ENCODE measurements at places on chromosomes 2 and 18.

- DNase-seq, result peak; percentile 44
Measured at GRCh38 chr2:233353769-233354499, at the start of gene DGKD. Gene DGKD, plus strand, starts transcription at chr2:233354494. Its CDS starts 25 bp downstream, at chr2:233354519.

GRCh38 chr2:146037334-146037870 is 1517.5 kb upstream of the ZEB2 start:
- DNase-seq, result no peak

DNA sequence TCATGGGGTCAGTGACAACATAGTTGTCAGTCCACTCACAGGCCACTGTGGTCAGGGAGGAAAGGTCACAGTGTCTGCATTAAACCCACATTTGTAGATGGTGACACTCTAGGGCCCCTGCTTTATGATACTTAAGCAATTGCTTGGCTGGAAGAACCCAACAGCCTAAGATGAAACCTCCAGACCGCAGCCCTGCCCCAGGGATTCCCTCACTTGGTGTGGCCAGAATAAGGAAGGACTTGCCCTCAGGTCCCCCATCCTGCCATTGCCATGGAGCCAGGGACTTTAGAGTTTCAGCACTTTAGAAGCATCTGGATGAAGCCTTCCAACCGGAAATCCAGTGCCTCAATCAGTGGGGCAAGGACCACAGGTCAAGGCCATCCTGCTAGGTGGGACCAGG is 63.9 kb upstream of the LAPTM4A start:
- DNase-seq, result no peak

DNA sequence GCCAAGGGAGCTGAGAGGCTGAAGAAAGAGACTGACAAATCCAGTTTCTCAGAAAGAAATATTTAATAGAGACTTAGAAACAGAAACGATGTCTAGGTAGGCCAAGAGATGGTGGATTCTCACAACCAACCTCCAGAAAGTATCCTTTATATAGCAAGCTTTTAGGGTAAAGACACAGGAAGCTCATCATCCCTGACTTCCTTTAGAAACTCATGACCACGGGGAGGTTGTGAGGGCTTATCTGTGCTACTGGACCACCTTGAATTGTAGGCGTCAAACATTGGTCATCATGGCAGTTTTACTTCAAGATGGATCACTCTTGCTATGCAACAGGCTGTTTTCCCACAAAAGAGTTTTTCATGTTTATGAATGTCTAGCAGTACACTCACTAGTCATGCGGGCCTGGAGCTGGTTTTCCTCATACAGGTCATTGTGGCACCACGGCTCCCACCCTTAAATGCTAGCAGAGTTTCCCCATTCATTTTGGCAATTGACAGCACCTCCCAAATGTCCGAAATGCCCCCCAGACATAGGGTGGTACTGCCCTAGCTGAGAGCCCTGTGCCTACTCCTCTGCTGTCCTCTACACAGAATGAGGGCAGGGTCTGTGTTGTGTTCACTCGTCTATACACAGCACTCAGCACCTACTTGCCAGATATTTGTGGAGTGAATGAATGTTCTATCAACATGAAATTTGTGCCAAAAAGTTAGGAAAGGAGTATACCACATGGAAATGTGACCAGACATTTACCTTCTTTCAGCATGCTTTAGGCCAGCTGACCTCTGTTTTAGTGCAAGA is 89.0 kb downstream of the TMEM247 start:
- no peak for DNase-seq

DNA sequence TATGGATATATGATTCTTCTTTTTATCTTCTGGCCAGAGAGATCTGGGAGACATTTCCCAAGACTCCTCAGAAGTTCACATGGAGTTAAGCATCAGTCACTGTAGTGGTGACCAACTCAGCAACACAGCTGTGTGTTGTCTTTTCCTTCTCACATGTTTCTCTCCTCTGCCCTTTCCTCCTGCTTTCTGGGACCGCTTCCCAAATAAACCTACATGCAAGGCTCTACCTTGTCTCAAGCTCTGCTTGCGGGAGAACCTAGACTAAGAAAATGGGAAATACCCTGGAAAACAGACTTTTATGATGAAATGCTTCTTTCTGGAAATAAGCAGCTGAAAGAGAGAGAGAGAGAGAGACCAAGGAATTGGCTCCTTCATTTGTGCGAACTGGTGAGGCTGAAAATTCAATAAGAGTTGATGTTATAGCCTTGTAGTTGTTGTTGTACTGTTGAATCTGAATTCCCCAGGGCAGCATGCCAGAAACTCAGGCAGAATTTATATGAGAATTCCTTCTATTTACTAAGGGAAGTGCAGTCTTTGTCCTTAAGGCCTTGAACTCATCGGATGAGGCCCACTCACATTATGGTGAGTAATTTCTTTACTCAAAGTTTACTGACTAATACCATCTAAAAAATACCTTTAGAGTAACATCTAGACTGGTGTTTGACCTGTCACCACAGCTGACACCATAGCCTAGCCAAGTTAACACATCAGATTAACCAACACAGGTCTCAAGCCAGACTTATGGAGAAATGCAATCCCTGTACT is 22.7 kb upstream of the DSC1 start:
- DNase-seq, result no peak

- DNase-seq, result no peak
Measured at GRCh38 chr2:179051250-179051649, 1.3 kb upstream of the CCDC141 start.

- DNase-seq, result no peak
Measured at GRCh38 chr18:24992491-24992890, 359.5 kb downstream of the ZNF521 start.

DNA sequence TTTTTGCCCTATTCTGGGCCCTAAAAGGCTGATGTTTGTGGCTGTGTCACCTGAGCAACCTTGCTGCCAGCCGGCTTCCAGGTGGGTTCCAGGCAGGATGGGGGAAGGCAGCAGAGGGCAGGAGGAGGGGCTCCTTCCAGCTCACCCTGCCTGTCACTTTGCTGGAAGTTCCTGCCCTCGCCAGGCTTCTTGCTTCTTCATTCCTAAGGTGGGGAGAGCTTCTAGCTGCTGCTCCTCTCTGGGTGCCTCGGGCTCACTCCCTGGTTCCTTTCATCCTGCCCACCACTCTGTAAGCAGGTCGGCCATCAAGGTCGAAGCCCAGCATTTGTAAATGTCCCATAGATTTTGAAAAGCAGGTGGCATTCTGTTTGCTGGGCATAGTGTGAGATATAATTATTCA is 249.4 kb upstream of the HS6ST1 start:
- DNase-seq, result no peak

- no peak for DNase-seq
Measured at GRCh38 chr2:199646439-199646838, 188.7 kb upstream of the SATB2 start.

DNA sequence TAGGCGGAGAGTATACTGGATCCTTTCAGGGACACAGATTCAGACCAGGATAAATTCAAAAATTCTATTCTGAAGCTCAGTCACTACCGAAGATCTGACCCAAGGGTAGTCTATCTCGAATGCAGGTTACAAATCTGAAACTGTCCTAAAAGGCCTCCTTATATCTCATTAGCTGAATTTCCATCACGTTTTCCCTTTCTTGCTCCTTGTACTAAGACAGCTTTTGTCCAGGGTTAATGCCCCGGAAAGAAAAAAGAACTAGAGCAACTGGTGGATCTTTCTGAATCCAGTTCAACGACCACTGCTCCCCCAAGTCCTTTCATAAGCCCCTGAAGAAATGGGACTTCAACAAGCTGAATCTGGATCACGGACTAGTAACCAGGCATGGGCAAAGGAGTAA is 97.5 kb upstream of the CCDC85A start:
- no peak for DNase-seq

- no peak for DNase-seq
Measured at GRCh38 chr2:130728007-130728454, 839 bp upstream of the GPR148 start.

DNA sequence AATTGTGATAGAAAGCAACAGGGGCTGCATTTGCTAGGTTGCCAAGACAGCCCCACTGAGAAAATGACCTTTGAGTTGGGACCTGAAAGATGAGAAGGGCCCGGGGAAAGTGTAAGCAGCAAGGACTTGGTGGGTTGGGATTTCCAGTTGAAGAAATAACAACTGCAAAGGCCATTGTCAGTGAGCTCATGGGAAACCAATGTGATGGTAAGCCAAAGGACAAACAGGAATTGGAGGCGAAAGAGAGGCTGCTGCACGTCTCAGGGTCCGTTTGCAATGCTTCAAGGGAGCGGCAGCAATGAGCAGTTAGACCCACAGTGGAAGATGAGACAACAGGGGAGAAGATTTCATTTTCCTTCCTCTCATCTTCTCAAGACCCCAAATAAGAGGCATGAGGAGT is 51.5 kb upstream of the RGPD4 start:
- DNase-seq, result no peak

GRCh38 chr2:113754160-113754559 is 2.3 kb downstream of the SLC35F5 start:
- no peak for DNase-seq

DNA sequence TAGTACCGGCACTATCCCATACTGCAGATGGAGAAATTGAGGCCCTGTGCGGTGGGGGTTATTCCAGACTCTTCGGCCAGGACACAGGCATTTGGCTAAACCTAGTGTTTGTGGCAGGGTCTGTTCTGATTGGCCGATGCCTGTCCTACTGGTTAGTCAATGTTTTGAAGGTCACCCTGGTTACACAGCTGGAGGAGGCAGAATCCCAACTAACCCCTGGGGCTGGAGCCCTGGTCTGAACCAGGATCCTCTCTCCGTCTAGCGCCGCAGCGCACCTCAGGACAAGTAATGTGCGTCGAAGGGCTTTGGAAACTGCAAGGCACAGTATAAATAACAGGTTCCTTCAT is 19.4 kb downstream of the TEX44 start:
- DNase-seq, result no peak

GRCh38 chr2:101771227-101771902 is 73.9 kb downstream of the MAP4K4 start:
- DNase-seq, result no peak

- DNase-seq, result no peak
Measured at GRCh38 chr2:1869987-1870386, 125.7 kb upstream of the PXDN start.

DNA sequence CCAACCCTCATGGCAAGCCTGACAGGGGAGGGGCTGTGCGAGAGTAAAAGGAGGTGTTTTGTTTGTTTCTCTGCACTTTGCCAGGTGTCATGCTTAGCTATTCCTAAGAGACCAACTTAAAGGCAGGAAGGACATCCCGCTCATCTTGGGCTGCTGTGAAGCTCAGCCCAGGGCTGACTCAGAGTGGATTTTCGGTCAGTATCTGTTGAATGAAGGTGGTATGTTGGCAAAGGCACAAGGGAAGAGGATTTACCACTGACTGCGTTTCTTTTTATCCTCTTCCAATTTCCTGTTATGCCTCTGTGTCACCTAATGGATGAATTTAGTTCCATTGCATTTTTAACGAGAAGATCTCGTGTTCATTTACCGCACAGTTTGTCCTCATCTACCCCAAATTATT is 18.9 kb downstream of the TRPM8 start:
- DNase-seq, result no peak

GRCh38 chr18:40555914-40556313 is 1399.1 kb upstream of the PIK3C3 start:
- DNase-seq, result no peak

GRCh38 chr2:182499706-182500470 is 73.1 kb upstream of the PDE1A start:
- DNase-seq, result no peak

DNA sequence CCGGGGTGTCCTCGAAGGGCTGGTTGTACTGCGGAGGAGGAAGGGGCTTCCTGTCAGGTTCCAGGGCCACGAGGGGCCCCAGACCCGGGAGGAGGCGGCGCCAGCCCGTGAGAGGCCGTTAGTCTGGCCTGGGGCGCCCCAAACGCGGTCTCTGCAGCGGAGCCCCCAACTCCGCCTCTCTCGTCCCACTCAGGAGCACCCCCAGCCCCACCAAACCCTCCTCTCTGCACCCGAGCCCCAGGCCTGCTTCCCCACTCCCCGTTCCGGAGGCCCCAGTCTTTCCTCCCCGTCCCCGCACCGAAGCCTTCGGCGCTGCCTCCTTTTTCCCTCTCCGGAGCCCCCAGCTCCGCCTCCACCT is 473 bp downstream of the HJURP start:
- no peak for DNase-seq

GRCh38 chr18:28159055-28159454 is 17.9 kb downstream of the CDH2 start:
- no peak for DNase-seq

DNA sequence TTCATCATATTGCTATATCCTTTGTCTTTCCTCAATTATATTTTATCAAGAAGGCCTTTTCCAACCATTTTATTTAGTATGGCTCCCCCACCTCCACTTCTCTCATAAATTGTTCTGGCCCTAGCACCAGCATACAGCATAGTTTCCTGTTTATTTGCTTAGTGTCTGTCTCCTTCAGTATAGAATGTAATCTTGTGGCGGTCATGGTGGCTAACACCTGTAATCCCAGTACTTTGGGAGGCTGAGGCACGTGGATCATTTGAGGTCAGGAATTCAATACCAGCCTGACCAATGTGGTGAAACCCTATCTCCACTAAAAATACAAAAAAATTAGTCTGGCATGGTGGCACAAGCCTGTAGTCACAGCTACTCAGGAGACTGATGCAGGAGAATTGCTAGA is 39.6 kb upstream of the CLASP1 start:
- no peak for DNase-seq

GRCh38 chr2:159894145-159894838 is 96.3 kb upstream of the CD302 start:
- no peak for DNase-seq

GRCh38 chr18:35024965-35025364 is 16.2 kb upstream of the MAPRE2 start:
- no peak for DNase-seq

DNA sequence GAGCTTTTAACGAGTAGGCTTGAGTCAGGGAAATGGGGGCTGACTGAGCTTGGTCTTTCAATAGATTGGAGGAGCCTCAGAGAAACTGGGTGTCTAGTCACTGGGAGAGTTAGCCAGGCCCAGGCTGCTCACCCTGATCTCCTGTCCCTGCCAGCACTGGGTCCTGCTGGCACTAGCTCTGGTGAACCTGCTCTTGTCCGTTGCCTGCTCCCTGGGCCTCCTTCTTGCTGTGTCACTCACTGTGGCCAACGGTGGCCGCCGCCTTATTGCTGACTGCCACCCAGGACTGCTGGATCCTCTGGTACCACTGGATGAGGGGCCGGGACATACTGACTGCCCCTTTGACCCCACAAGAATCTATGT is 720 bp downstream of the KRTCAP3 start:
- no peak for DNase-seq

GRCh38 chr18:78192054-78192453 is 787.6 kb upstream of the SALL3 start:
- no peak for DNase-seq

- no peak for DNase-seq
Measured at GRCh38 chr2:58721912-58722591, 480.9 kb upstream of the FANCL start.

DNA sequence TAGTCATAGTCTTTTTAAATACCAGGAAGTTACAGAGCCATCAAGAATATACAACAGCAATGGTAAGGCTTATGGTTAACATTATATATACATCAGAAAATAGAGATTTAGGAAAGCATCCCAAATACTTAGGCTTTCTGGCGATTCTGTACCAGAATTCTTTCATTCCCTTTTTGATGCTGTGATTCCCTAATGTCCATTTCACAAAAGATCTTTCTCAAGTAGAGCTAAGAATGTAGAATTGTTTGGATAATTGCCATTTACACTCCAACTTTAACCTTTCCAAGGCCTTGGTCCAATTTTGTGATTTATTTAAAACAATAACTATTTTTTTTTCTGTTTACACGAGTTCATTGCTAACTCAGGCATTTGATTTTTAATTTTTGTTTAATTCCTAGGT is 422.2 kb downstream of the MTX2 start:
- no peak for DNase-seq
